LHCN-M2 (cell line): ENCODE measurements at places on chromosomes 16 and 17.

GRCh38 chr17:12047681-12048376 lies 27.2 kb downstream of the MAP2K4 start:
- peak; percentile 52 for DNase-seq

DNA sequence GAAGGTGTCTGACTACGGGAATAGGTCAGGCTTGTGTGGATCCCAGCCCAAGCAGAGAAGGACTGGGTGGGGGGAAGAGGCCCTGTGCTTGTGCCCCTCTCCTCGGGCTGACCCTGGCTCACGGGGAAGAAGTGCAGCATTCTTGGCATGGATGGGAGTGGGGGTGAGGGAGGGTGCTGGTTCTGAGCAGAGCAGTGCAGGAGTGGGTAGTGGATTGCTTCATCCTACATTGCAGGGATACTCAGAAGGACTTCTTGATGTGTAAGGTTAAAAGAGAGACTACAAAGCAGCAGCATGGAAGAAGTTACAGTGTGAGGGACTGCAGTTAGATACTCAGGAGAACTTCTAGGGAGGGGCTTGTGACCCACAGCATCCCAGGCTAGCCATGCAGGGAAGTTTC lies 2.1 kb downstream of the ARHGAP23 start:
- no peak for DNase-seq

- DNase-seq, result no peak
These were observed 28.2 kb downstream of the SF3B3 start for GRCh38 chr16:70551788-70552187.

DNA sequence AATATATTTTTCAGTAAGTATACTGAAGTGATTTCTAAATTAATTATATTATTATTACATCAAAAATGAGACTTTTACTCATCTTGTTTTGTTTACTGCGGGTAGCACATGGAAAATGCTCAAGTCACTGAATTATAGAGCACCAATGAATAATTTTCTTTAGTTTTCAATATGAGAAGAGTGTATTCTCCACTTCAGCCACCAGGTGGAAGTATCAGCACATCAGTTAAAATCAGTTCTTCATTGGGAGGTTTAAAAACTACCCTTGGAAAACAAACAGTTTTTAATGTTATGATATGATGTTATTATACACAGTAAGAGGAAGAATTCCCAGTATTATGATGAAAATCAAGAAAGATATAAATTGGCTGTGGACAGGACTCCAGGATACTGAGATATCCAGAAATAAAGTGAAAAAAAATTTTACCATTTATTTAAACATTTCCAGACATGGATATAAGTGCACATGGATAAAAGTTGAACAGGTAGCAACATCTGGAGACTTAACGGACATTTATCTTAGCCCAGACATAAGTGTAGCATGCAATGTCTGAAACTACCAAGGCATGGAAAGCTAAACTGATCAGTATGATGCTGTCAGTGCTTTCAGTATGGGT lies 467.3 kb downstream of the KCNJ2 start:
- peak; percentile 45 for DNase-seq

GRCh38 chr16:11585460-11586377 lies 1.0 kb downstream of the LITAF start:
- DNase-seq, result no peak

DNA sequence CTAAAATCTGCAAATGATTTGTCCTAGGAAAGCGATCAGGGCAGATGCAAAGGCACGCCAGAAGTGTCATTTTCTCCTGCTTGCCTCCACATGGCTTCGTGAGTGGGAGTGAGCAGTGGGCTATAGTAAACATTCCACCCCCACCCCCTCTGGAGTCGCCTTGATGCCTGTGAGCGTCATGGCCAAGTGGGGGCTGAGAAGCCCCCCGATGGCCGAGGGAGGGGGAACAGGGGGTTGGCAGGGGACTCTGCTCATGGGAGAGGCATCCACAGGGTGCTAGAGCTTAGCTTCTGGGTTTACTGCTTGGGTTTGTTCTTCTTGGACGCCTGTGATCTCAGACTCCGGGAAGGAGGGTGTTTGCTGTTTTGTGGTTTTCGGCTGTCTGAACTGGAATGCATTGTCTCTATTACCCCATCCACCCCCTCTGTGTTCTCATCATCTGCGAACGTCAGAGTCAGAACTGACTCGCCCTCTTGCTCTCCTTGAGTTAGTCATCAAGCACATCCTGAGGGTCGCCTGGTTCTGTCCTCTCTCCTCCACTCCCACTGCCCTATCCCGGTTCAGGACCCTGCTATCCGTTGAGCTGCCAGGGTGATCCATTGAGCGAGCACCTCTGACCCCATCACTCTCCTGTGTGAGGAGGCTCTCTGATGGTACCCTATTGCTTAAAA lies 15.4 kb downstream of the TNS4 start:
- peak; percentile 97 for DNase-seq

DNA sequence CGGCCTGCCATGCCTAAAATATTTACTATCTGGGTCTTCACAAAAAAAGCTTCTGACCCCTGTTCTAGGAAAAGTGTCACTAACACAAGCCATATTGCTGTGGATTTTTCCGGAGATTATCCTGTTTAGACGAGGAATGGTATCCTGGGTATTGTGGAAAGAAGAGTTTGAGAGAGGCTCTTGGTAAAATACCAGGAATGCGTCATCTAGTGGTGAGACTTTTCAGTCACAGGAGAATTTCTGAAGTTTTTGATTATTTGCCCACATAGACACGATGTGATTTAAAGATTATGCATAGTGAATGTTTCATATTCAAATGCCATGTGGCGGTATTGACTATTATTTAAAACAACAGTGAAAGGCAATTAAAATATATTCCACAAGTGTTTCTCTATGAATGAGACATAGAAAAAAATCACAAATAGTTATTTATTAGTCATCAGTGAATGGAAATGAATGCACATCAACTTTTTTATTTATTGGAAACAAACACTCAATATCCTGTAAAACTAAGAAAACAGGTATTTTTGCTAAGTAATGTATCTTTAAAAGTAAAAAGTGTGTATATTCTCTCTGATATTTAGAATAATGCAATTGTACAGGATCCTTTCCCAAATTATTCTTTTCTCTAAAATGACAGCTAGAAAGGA lies 7.8 kb downstream of the KRT28 start:
- DNase-seq, result peak; percentile 17

- DNase-seq, result no peak
These were observed 22.5 kb downstream of the ATPAF2 start for GRCh38 chr17:18016426-18016825.

DNA sequence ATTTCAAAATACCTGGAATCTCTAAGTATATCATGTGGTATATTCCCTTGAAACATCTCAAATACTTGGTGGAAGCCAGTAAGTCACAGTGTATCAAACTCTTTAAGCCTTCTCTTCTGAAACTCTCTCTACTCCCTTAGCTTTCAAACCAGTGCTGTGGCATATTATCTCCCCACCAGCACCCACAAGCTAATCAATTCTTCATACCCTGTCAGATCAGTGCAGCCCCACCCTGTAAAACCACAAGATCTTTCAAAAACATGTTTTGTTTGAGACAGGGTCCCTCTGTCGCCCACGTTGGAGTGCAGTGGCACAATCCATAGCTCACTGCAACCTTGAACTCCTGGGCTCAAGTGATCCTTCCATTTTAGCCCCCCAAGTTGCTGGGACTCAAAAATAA lies 91.6 kb upstream of the C17orf78 start:
- DNase-seq, result no peak

DNA sequence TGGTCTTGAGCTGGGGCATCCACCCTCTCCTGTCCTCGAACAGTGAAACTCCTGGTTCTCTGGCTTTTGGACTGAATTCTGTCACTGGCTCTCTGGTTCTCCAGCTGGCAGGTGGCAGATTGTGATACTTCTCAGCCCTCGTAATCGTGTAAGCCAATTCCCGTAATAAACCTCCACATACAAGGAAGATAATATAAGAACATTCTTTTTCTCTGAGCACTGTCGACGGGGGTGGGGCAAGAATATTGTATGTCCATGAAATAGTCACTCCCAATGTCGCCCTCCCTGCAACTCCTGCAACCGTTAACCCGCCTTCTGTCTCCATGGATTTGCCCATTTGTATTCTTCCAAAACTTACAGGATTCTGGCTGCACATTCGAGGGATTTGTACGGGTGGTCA lies 39.2 kb upstream of the RPH3AL start:
- no peak for DNase-seq

DNA sequence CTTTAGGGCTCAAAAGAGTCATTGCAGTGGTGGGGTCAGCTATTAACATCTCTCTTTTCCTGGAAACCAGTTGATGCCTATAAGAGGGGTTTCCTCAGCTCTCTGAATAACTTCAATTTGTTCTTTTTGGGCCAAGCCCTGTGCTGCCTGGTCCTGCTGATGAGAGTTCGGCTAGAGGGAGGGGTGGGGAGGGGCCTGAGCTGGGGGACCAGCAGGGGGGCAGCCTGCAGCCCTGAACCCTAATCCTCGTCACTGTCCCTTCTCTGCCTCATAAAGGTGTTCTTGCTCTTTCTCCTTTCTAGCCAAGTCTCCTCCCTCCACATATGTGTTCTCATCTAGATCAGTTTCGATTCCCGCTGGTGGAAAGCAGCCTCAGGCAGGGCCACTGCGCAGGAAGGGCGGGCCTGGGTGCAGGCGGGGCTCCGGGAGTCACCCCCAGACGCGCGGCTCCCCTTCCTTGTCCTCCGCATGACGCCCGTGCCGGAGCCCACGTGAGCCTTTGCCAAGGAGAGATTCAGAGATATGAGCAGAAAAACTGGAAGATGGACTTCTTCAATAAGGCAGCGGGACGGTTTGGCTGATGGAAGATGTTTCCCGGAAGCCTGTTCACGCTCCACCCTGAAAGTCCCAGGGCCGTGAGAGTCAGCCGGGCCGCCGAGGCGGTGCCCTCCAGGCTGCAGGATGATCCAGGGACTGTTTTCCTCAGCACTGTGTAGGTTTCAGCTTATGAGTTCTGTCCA lies 15.0 kb upstream of the RHOT1 start:
- peak; percentile 79 for DNase-seq

- DNase-seq, result no peak
These were observed 21.0 kb upstream of the CACNG4 start for GRCh38 chr17:66943484-66943883.

- peak; percentile 100 for DNase-seq
These were observed 1.4 kb upstream of the BAHCC1 start for GRCh38 chr17:81393684-81394376.

- no peak for DNase-seq
These were observed 26.0 kb downstream of the NGFR start for GRCh38 chr17:49521088-49521450.

DNA sequence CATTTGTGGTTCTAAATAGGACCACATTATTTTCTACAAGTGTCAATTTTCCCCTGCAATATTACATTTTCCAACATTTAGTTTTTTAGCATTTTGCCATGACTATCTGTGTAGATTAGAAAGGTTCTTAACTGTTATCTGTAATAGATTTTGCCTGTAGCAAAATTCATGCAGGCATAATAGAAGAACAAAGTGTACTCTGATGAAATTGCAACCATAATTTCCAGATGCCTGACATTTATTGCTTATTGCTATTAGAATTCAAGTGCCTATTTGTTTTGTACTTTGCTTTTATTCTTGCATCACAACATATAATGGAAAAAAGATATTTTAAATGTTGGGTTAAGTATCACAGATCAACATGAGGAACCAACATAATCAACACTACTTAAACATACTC lies 337.7 kb downstream of the TOX3 start:
- no peak for DNase-seq

DNA sequence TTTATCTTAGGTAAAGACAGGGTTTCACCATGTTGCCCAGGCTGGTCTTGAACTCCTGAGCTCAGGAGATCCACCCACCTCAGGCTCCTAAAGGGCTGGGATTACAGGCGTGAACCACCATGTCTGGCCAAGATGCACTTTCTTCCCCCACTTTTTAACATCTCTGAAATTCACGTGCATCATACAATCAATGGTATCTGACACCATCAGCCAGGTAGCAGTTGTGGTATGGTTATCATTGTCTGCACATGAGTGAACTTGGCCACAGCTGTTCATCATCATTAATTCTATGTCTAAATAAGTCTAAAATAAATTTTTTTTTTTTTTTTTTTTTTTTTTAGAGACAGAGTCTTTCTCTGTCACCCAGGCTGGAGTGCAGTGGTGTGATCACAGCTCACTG lies 34.2 kb upstream of the MYLK3 start:
- DNase-seq, result no peak

GRCh38 chr17:4678448-4679026 lies 25.4 kb downstream of the PELP1 start:
- peak; percentile 81 for DNase-seq
